ENCODE measurements at places on chromosomes 6 and 20. TPM values are rescaled to one million over a fixed set of nuclear protein-coding genes. Genes with fewer than 3 reads are reported as not detected.

AK9 gene
- total RNA-seq, result 5.0 TPM

ANGPT4 gene
- 0.17 TPM for total RNA-seq

OTOR gene
- total RNA-seq, result not detected

RSPO3 gene
- total RNA-seq, result not detected

LTB gene
- not detected for total RNA-seq

KHDC1 gene
- total RNA-seq, result 6.9 TPM

- H3K36me3 ChIP-seq, result no peaks in the 10 kb centered on the region
- H3K27me3 ChIP-seq, result no peaks in the 10 kb centered on the region
- no peak overlapping the region for H3K27ac ChIP-seq
These were observed 348.3 kb downstream of the BCKDHB start for GRCh38 chr6:80454661-80455365.

DNA sequence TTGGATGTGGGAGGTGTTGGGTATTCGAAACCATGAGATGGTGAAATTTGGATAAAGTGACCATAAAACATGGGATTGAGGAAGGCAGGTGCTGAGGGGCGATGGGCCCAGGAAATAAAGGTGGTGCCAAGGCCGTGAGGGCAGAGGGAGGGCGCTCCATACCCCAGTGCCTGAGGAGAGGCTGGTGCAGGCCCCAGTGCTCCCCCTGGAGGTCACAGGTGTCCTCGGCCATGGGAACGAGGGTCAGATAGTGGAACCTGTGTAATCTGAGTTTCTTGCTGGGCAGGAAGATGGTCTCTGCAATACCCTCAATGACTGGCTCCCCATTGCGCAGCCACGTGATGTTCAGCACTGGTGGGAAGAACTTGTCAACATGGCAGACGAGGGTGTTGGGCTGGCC, 16.2 kb downstream of the HLA-DPB1 start:
- H3K27ac ChIP-seq, result no peak overlapping the region
- H3K4me3 ChIP-seq, result no peak overlapping the region
- no peaks in the 10 kb centered on the region for H3K4me1 ChIP-seq
- peak; percentile 89 for DNase-seq
- H3K36me3 ChIP-seq, result no peaks in the 10 kb centered on the region

GRCh38 chr6:169112483-169113320, 140.9 kb downstream of the THBS2 start:
- no peak overlapping the region for H3K27ac ChIP-seq
- no peaks in the 10 kb centered on the region for H3K27me3 ChIP-seq

DNA sequence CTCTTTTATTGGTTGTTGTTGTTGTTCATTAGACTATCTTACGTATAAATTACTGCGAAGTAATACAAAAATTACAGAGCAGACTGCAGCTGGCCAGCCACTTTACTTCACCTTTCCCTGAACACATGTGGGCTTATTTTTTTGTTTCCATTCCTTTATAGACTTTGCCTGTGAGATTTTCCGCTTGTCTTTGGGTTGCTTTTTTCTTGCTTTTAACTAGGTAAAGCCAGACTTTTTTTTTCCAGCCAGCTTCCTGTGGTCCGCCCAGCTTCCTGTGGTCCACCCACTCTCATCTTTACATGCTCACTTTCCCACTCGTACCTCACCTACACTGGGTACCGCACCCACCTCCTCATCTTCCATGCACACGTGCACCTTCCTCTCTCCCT, 79.0 kb downstream of the IPCEF1 start:
- DNase-seq, result no peak
- H3K27me3 ChIP-seq, result no peaks in the 10 kb centered on the region
- no peaks in the 10 kb centered on the region for H3K36me3 ChIP-seq

GRCh38 chr6:91476000-91476399, 889.1 kb upstream of the MAP3K7 start:
- peak; percentile 4 for DNase-seq
- H3K4me3 ChIP-seq, result no peak overlapping the region
- H3K27me3 ChIP-seq, result no peaks in the 10 kb centered on the region
- H3K27ac ChIP-seq, result no peak overlapping the region

DNA sequence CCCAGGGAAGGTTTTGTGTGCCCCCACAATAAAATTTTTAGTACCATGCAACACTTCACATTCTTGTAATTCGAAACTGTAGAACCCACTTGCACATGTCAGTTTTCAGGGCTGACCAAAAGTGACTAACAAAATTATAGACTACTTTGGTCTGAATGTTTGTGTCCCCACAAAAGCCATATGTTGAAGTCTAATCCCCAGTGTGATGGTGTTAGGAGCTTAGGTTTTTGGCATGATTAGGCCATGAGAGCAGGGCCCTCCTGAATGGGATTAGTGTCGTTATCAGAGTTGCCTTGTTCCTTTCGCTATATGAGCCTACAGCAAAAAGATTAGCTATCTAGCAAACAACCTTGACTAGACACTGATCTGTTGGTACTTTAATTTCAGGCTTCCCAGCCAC, 49.0 kb upstream of the TENT5A start:
- no peak overlapping the region for H3K4me3 ChIP-seq
- H3K4me1 ChIP-seq, result peaks cover 8% of the 10 kb centered on the region
- no peaks in the 10 kb centered on the region for H3K27me3 ChIP-seq

- DNase-seq, result no peak
- H3K4me1 ChIP-seq, result no peaks in the 10 kb centered on the region
- H3K4me3 ChIP-seq, result no peak overlapping the region
- no peak overlapping the region for H3K27ac ChIP-seq
- H3K36me3 ChIP-seq, result no peaks in the 10 kb centered on the region
These were observed 35.8 kb downstream of the BTBD9 start for GRCh38 chr6:38603966-38604365.

DNA sequence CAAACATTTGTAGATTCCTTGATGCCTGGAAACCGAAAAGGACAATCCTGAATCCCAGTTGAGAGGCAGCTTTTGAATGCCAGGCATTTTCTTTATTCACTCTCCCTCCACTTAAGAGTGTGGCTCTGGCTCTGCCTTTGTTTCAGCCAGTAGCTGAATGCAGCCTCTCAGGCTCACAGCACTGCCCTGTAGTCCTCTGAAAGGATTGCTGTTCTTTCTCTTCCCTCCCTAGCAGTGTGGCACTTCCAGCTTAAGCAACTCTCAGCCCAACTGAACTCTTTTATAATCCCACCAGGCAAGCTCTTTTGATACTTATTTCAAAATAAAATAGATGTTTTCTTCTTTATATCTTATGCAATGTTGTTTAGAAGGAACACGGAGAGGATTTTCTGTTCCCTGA, 415.6 kb downstream of the GJA1 start:
- H3K4me1 ChIP-seq, result peaks cover 30% of the 10 kb centered on the region
- no peaks in the 10 kb centered on the region for H3K27me3 ChIP-seq
- H3K4me3 ChIP-seq, result no peak overlapping the region
- H3K27ac ChIP-seq, result peak overlapping the region; percentile 83
- H3K36me3 ChIP-seq, result no peaks in the 10 kb centered on the region

DNA sequence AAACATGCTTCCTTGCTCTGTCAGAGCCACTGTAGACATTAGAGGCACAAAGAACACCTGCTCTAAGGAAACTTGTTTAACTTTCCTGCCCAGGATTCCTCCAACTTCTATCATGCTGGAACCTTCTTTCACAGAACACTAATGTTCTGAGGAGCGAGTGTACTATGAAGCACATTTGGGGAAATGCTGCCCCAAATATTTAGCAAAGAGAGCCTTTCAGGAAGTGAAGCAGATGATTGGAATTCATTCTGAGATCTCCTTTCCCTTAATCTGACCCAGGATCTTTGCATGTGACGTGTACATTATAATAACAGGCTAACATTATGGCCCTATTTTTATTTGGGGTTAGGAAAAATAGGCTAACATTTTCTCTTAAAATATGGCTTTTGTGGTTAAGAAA, 21.0 kb upstream of the FYN start:
- no peaks in the 10 kb centered on the region for H3K27me3 ChIP-seq
- peaks cover 19% of the 10 kb centered on the region for H3K4me1 ChIP-seq
- no peak for DNase-seq
- no peaks in the 10 kb centered on the region for H3K36me3 ChIP-seq

- no peaks in the 10 kb centered on the region for H3K4me1 ChIP-seq
- H3K27me3 ChIP-seq, result no peaks in the 10 kb centered on the region
- no peak for DNase-seq
- H3K36me3 ChIP-seq, result no peaks in the 10 kb centered on the region
- no peak overlapping the region for H3K27ac ChIP-seq
- H3K4me3 ChIP-seq, result no peak overlapping the region
These were observed 24.3 kb downstream of the HTR1E start for GRCh38 chr6:86961455-86962200.

- 0 out of 2 replicates have a peak, but pooled peaks cover 4% of the 10 kb centered on the region for H3K4me1 ChIP-seq
- no peaks in the 10 kb centered on the region for H3K27me3 ChIP-seq
- no peak overlapping the region for H3K27ac ChIP-seq
- no peaks in the 10 kb centered on the region for H3K36me3 ChIP-seq
- no peak for DNase-seq
These were observed 38.2 kb downstream of the REV3L start for GRCh38 chr6:111444794-111445193.

DNA sequence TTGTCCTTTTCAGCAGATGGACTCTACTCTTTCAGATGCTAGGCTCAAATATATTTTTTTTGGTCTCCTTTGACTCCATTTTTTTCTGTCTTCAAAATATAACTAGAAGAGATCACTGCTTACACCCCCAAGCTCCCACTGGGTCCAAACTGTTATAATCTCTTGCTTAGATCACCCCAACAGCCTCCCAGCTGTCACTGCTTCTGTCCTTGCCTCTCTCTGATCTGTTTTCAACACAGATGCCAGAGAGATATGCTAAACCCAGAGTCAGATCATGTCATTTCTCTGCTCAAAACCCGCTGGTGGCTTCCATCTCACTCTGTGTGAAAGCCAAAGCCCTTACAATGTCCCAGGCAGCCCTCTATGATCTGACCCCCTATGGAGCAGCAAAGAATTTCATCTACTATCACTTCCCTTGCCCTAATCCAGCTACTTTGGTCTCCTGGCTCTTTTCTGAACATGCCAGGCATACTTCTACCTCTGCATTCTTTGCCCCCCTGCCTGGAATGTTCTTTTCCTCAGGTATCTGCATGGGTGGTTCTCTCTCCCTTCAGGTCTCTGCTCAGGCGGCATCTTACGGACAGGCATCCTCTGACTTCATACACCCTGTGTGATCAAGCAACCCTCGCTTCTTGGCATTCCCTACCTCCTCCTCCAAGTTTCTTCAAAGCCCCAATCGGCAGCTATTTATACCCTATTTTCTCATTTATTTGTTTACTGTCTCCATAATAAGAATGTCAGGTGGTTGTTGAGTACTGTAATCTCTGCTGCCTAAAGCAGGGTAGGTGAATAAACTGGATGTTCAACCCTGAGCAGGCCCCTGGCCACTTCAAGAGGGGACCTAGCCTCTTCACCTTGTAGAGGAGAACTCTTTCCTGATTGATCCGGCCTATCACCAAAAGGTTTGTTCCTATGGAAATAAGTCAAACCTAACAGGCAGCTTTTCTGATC, 43.6 kb upstream of the SLC4A11 start:
- DNase-seq, result peak; percentile 78
- peak overlapping the region; percentile 51 for H3K27ac ChIP-seq
- H3K4me3 ChIP-seq, result no peak overlapping the region
- H3K27me3 ChIP-seq, result no peaks in the 10 kb centered on the region
- H3K4me1 ChIP-seq, result no peaks in the 10 kb centered on the region

- H3K36me3 ChIP-seq, result no peaks in the 10 kb centered on the region
- no peaks in the 10 kb centered on the region for H3K4me1 ChIP-seq
- H3K4me3 ChIP-seq, result no peak overlapping the region
- DNase-seq, result peak; percentile 22
- no peak overlapping the region for H3K27ac ChIP-seq
- no peaks in the 10 kb centered on the region for H3K27me3 ChIP-seq
These were observed 130.7 kb downstream of the RNASET2 start for GRCh38 chr6:166825553-166826145.

DNA sequence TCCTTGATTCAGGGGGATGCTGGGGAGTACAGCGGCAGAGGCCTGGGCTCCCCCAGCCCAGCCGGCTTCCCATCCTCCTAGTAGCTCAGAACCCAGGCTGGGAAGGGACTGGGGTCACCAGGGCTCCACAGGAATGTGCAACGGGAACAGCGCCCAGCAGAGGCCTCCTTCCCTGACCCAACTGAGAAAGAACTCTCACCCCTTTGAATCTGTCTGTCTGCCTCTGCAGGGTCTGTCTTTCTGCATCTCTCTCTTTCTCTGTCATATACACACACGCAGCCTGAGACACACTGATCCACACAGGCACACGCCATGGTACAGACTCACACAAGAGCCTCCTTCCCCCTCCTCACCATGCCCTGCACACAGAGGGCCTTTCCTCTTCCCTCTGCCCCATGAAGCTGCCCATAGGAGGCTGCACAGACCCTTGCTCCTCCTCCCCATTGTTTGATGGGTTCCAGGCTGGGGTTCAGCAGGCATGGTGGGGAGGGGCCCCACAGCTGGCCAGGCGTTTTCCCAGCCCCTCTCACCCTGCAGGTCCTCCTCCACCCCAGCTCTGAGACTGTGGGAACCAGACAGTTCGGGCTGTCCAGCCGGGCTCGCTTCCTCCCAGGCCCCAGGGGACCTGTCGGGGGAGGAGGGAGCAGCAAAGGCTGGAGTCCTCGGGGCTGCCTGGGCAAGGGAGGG, 2.8 kb downstream of the FOXS1 start:
- DNase-seq, result peak; percentile 57
- H3K4me1 ChIP-seq, result peaks cover 21% of the 10 kb centered on the region
- no peak overlapping the region for H3K27ac ChIP-seq
- H3K4me3 ChIP-seq, result no peak overlapping the region

All from GM23338 (cell line).